ENCODE measurements at places on chromosomes 11 and 22. TPM values are rescaled to one million over a fixed set of nuclear protein-coding genes. Genes with fewer than 3 reads are reported as not detected.

GRCh38 chr22:38203090-38203810 is 1.5 kb downstream of the MAFF start:
- DNase-seq: no peak

DNA sequence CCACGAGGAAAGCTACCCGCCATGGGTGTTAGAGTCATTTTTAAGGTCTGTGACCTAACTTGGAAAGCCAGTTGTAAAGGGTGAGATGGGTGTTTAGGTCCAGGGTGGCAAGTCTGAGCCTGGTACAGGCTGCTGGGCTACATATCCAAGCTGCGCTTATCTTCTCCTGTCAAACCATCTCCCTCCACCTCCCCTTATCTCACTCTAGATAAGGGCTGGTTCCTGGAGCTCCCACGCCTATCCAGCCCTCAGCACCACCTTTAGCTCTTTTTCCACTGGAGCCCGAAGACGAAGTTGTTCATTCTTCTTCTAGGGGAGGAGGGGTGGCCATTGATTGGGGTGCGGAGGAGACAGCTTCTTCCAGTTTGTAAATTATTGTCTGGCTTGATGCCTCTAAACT is 48.5 kb downstream of the MICAL2 start:
- DNase-seq: no peak

- no peak for DNase-seq
Measured at GRCh38 chr11:113141010-113141409, 173.4 kb upstream of the TTC12 start.

DNA sequence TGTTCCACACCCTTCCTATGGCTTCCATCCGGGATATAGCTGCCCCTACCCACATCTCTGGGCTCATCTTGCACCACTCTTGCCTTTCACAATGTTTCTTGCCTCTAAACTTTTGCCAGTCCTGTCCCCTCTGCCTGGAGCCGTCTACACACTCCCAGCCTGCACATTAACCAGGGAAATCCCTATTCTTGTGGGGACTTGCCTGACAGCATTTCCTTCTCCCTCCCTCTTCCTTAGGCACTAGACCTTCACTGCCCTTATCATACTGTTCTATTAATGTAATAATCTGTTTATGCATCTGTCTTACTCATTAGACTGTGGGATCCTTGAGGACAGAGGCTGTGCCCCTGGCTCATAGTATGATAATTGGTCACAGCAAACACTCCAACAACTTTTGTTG is 5.8 kb upstream of the TTC12 start:
- no peak for DNase-seq

DNA sequence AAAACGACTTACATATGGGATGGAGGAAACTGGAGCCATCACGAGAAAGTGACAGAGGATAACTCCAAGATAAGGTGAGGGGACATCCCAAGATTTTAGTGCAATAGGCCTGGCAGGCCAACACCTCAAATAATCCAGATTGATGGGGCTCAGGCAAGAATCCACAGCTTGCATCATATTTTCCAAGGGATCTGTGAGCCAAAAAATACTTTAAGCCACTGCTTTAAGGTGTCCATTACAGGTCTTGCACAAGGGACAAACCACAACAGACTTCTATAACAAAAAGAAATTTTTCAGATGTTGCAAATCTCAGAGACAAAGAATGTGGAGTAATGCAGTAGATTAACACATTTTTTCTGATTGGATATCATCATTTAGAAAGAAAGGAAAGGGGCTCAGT is 45.6 kb downstream of the DENND5A start:
- peak; percentile 65 for DNase-seq

- DNase-seq: no peak
Measured at GRCh38 chr11:63749624-63750023, 19.0 kb downstream of the ZFTA start.

- DNase-seq: peak; percentile 48
Measured at GRCh38 chr22:41327124-41327523, 25.8 kb downstream of the ZC3H7B start.

Gene FDXACB1
- 2.5 TPM for total RNA-seq
